ENCODE measurements at places on chromosomes 6 and 20. TPM values are rescaled to one million over a fixed set of nuclear protein-coding genes. Genes with fewer than 3 reads are reported as not detected.
A peak's percentile ranks its signal among the peaks of the same experiment; 100 is the strongest.

The NOX3 gene
- total RNA-seq, result not detected

The PNPLA1 gene
- total RNA-seq, result not detected

The SAMD3 gene
- total RNA-seq, result 0.45 TPM

The SFT2D1 gene
- 35.1 TPM for total RNA-seq

The SSTR4 gene
- total RNA-seq, result not detected

The ABHD12 gene
- total RNA-seq, result 23.8 TPM

DNA sequence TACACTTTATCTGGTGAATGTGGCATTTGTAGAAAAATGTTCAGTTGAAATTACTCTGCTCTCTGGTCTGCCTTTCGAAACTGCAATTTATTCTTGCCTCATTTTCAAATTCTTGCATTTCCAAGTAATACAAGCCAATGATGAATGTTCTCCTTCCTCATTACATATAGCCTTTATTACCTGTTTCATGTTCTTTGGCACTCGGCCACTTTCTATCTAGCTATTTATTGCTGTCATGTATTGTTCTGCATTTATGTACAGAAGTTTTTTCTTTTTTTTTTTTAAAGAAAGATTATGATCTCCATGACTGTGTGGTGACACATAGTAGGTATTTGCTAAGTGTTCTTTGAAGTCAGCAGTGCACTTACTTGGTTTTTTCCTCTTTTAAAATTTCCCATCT is 261.4 kb downstream of the ZFAND3 start:
- H3K4me3 ChIP-seq, result no peak overlapping the region
- DNase-seq, result no peak
- no peaks in the 10 kb centered on the region for H3K36me3 ChIP-seq
- H3K4me1 ChIP-seq, result peaks cover 9% of the 10 kb centered on the region
- H3K27me3 ChIP-seq, result no peaks in the 10 kb centered on the region

DNA sequence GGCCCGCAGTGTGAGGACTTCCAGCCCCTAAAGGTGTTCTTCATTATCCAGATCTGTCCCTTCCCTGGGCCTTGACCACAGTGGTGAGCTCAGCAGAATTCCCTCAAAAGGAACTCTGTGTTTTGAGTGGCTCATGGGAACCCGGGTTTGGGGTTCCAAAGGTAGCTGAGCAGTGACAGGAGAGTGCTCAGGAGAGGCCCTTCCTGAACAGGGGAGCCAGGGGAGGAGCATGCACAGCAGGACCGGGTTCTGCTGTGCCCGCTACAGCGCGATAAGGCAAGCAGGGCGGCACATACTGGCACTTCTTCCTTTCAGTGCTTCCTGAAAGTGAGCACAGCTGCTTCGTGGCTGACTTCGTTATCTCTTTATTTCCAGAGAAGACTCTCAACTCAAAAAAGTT is 88.3 kb downstream of the SSR1 start:
- H3K4me3 ChIP-seq, result no peak overlapping the region
- no peaks in the 10 kb centered on the region for H3K27me3 ChIP-seq
- peaks cover 26% of the 10 kb centered on the region for H3K36me3 ChIP-seq

DNA sequence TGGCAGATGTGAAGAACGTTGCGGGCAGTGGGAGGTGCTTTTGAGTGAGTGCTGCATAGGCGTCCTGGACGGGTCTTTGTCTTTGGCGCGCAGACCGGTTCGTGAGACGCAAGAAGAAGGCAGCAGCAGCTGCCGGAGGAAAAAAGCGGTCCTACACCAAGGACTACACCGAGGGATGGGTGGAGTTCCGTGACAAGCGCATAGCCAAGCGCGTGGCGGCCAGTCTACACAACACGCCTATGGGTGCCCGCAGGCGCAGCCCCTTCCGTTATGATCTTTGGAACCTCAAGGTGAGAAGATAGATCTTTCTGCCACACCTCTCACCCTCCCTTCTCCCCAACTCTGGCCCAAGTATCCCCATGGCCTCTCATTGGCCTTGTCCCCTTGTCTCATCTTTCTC is 1.1 kb downstream of the ABT1 start:
- H3K4me1 ChIP-seq, result peaks cover 12% of the 10 kb centered on the region
- peaks cover 3% of the 10 kb centered on the region for H3K27me3 ChIP-seq
- peaks cover 10% of the 10 kb centered on the region for H3K36me3 ChIP-seq
- H3K4me3 ChIP-seq, result peak overlapping the region; percentile 90
- no peak overlapping the region for H3K27ac ChIP-seq
- DNase-seq, result no peak

DNA sequence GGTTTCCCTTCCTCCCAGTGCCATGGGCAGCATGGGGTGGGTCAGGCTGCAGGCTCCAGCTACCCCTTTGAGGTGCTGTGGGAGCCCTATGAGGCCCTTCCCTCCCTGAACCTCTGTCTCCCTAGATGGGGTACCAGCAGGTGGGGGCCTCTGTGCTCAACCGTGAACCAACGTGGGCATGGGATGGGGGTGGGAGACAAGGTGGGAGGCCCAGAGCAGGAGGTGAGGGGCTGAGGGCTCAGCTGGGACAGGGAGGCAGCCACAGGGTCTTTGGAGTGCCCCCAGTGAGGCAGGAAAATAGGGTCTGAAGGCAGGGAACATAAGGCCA is 33.3 kb downstream of the SUN5 start:
- H3K27ac ChIP-seq, result peak overlapping the region; percentile 14
- no peaks in the 10 kb centered on the region for H3K36me3 ChIP-seq
- no peak overlapping the region for H3K4me3 ChIP-seq

DNA sequence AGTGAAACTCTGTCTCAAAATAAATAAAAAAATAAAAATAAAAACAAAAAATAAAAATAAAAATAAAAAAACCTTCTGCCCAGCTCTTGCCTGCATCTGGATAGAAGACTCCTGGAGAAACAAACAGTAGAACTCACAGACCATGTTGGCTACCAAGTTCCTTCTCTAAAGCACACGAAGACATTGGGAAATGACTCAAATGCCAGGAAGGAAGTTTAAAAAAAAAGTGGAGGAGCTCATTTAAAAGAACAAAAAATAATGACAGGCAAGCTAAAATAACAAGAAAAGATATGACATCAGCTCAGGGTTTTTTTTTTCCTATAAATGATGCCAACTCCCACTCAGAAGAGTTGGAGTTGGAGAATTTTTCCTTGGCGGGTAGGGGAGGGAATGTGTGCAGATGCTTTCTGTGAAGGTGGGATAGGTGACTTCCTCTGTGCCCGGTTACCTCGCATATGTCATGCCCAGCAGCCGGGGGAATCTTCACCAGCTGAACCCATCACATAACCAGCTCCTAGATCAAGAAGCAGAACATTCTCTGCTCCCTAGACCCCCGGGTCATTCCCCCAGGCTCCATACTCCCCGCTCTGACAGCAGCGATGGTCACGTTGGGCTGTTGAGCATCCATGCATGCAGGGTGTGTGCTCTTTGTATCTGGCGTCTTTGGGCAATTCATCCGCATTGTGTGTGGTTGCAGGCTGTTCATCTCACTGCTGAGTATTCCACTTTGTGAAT is 17.3 kb upstream of the CD93 start:
- DNase-seq, result no peak
- peaks cover 99% of the 10 kb centered on the region for H3K4me1 ChIP-seq
- H3K27me3 ChIP-seq, result no peaks in the 10 kb centered on the region
- no peak overlapping the region for H3K4me3 ChIP-seq

GRCh38 chr20:13464702-13465101 is 174.0 kb downstream of the TASP1 start:
- no peaks in the 10 kb centered on the region for H3K27me3 ChIP-seq
- H3K4me3 ChIP-seq, result no peak overlapping the region
- H3K4me1 ChIP-seq, result no peaks in the 10 kb centered on the region
- DNase-seq, result no peak
- H3K36me3 ChIP-seq, result no peaks in the 10 kb centered on the region
- H3K27ac ChIP-seq, result no peak overlapping the region

DNA sequence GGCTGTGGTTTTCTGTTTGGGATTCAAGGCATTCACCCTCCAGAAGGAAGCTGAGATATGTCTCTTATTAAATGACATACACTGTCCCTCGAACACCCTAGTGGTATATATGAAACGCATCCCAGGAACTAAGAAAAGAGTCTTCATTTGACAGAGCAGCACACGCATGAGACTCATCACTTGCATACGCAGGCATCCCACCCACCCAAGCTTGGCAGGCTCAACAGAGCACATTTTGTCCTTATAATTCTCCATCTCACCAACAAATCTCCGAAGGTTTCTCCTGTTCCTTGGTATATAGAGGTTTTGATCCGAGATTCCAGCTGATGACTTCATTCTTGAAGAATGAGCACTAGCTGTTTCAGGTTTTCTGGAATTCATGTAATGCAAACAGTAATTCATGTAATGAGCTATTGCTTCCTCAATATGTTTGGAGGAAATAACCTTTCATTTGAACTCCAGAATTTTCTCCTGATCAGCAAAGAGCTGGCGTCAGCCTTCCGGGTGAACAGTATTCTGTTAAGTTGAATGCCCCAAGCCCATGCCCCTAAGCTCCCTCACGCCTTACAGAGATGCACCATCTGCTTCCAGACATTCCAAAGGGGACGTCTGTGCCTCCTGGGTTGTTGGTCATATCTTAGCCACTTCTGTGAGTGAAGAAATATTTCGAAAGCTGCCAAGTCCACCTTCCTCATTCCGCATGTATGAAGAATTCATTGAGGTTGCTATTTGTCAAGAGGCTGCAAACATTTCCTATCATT is 66.0 kb upstream of the CDH4 start:
- H3K27me3 ChIP-seq, result no peaks in the 10 kb centered on the region
- H3K36me3 ChIP-seq, result no peaks in the 10 kb centered on the region
- no peak for DNase-seq
- no peak overlapping the region for H3K4me3 ChIP-seq
- H3K4me1 ChIP-seq, result no peaks in the 10 kb centered on the region
- no peak overlapping the region for H3K27ac ChIP-seq

DNA sequence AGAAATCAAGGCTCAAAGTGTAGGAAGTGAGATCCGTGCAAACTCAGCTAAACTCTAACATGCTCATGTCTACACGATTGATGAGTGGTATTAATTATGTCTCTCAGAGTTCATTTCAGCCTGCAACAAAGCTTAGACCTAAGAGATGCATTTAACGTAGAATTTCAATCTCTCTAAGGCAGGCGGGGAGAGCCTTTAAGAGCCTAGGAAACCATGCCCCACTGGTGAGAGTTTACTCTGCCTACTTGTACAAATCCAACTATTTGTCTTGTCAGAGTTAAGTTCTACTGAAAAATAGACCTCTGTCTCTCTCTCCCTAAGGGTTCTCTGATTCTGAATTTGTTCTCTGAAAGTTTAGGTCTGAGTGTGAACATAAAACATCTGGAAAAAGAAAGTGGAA is 100.9 kb downstream of the SPTLC3 start:
- H3K4me3 ChIP-seq, result no peak overlapping the region
- no peaks in the 10 kb centered on the region for H3K4me1 ChIP-seq
- H3K27ac ChIP-seq, result no peak overlapping the region
- no peak for DNase-seq

DNA sequence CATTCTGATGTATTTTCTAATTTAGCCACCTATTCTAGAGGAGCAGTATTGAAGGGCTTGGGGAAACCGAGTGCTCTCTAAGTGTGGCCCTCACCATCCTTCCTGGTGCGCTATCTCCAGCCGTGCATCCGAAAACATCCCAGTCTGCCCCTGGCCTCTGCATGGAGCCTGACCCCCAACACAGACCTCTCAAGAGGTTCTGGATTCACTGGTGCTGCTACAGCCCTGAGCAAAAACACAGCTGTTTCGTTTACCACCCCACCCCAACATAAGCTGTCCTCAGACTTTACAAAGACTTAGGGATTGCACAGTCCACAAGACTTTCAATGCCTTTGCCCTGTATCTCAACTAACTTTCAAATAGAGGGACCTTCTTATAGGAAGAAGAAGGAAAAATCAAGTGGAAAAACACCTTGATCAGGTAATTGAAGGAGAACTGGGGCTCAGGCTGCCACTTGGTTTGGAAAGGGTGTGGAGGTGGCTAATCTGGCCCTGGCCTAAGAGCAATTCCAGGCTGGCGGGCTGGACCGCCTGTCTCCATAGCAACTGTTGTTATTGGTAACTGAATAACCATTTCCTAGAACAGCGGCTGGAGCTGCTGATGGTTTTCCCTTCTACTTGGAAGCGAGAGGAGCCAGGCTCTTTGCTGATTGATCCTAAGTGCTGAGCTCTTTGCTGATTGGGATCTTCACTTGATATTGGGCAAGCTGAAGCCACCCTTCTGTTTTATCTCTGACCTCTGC is 90.2 kb upstream of the TOX2 start:
- H3K4me1 ChIP-seq, result no peaks in the 10 kb centered on the region
- no peak overlapping the region for H3K27ac ChIP-seq
- no peaks in the 10 kb centered on the region for H3K27me3 ChIP-seq
- H3K36me3 ChIP-seq, result no peaks in the 10 kb centered on the region
- no peak overlapping the region for H3K4me3 ChIP-seq

- no peak overlapping the region for H3K27ac ChIP-seq
- no peaks in the 10 kb centered on the region for H3K36me3 ChIP-seq
- no peak overlapping the region for H3K4me3 ChIP-seq
- H3K27me3 ChIP-seq, result no peaks in the 10 kb centered on the region
These were observed 942.5 kb upstream of the CITED2 start for GRCh38 chr6:140316966-140317365.

DNA sequence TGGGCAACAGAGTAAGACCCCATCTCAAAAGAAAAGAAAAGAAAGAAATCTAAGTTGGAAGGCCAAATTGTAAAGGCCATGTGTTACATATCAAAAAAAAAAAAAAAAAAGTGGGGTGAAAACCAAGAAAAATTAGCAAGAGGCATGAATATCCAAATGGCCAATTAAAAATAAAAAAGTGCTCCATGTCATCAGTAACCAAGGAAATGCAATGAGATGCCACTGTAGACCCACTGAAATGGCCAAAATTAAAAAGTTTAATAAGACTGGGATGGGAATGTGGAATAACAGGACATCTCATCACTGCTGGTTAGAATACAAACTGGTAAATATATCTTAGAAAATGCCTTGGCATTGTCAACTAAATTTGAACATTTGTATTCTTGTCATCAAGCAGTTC is 30.1 kb upstream of the BCLAF1 start:
- no peak overlapping the region for H3K27ac ChIP-seq
- no peak overlapping the region for H3K4me3 ChIP-seq
- DNase-seq, result no peak

GRCh38 chr6:46882645-46883044 is 39.1 kb downstream of the ADGRF5 start:
- H3K36me3 ChIP-seq, result no peaks in the 10 kb centered on the region
- H3K27ac ChIP-seq, result no peak overlapping the region
- H3K4me1 ChIP-seq, result no peaks in the 10 kb centered on the region
- H3K27me3 ChIP-seq, result no peaks in the 10 kb centered on the region
- DNase-seq, result no peak

DNA sequence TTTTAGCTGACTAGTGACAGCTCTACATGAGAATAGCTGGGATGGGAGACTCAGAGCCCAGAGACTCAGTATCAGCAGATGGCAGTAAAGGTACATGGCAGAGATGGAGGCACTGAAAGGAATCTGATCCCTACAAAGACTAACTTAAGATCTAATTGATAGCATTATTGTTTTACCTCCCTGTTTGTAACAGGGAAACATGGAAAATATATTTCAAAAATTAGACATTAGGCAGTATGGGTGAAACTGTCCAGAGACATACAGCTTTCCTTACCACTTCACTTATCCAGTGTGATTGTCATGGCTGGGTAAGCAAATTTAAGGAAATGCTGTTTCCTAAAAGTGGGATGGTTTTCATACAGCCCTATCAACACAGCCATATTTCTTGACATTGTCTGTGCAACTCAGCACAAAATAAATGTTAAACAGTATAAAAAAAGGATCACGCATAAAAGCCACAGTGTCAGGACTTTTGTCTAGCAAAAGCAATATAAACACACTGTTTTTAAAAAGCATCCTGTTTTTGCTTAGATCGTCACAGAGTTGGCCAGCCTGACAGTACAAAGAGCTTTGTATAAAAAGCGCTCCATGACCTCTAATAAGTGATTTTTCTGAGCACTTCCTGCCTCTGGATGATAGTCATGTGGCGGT is 376.9 kb downstream of the PHF3 start:
- no peaks in the 10 kb centered on the region for H3K36me3 ChIP-seq
- no peak overlapping the region for H3K4me3 ChIP-seq
- H3K27me3 ChIP-seq, result no peaks in the 10 kb centered on the region
- H3K27ac ChIP-seq, result no peak overlapping the region
- no peak for DNase-seq
